Islet precursor cell (in vitro differentiated cells): ENCODE measurements at places on chromosomes 7 and 10.

DNA sequence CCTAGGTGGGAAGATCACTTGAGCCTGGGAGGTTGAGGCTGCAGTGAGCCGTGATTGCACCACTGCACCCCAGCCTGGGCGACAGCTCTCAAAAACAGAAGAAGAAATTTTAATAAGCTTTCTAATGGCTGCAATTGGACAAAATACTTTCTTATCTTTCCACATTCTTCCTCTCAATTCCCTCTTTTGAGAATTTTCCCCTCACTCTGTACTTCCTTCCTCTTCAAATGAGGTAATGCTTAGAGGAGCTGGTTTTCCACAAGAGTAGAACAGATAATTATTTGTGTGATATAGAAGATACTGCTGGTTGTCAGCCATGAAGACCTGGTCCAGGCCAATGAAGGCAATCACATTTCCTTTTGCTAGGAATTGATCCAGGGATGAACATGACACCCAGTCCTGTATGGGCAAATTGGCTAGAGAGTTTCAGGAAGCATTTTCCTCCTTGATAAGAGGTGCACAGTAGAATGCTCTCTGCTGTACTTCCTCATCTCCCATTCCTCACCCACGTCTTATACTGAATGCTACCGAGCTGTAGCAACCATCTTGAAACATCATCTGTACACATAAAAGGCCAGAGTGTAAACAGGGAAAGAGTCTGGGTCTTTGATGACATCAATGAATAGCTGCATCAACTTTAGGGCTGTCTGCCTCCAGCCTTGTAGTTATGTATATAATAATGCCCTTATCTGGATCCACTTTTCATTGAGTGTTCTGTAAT, 103.9 kb downstream of the CDK6 start:
- DNase-seq: no peak

DNA sequence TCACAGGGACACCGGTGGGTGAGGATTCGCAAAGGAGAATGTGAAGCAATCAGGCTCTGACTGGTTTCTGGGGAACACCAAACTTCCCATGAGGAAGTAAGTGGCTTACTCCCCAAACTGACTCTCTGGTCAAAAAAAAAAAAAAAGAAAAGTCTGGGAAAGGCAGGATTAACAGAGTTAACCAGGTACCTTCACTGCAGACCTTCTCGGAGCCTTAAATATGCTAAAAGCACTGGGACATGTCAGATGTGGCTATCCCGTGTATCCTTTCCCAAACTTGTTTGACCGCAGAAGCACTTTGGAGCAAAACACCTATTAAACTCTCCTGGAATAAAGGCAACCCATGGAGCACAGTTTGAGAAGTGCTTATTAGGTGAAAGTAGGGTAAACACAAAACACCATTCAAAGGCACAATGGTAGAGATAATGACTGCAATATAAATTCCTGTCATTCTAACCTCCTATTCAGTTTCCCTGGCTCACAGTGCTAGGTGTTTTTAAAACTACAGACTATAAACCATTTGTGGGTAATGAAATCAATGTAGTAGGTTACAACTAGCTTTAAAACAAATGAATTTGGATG, 44.1 kb upstream of the MXI1 start:
- DNase-seq: peak; percentile 90

GRCh38 chr10:123136806-123137642, 1.3 kb downstream of the HMX3 start:
- DNase-seq: peak; percentile 69

GRCh38 chr10:11866199-11866925, 43.2 kb downstream of the PROSER2 start:
- no peak for DNase-seq

GRCh38 chr7:151761231-151761630, 115.7 kb downstream of the PRKAG2 start:
- peak; percentile 86 for DNase-seq

- peak; percentile 84 for DNase-seq
Measured at GRCh38 chr7:47688311-47689100, 106.6 kb upstream of the TNS3 start.

DNA sequence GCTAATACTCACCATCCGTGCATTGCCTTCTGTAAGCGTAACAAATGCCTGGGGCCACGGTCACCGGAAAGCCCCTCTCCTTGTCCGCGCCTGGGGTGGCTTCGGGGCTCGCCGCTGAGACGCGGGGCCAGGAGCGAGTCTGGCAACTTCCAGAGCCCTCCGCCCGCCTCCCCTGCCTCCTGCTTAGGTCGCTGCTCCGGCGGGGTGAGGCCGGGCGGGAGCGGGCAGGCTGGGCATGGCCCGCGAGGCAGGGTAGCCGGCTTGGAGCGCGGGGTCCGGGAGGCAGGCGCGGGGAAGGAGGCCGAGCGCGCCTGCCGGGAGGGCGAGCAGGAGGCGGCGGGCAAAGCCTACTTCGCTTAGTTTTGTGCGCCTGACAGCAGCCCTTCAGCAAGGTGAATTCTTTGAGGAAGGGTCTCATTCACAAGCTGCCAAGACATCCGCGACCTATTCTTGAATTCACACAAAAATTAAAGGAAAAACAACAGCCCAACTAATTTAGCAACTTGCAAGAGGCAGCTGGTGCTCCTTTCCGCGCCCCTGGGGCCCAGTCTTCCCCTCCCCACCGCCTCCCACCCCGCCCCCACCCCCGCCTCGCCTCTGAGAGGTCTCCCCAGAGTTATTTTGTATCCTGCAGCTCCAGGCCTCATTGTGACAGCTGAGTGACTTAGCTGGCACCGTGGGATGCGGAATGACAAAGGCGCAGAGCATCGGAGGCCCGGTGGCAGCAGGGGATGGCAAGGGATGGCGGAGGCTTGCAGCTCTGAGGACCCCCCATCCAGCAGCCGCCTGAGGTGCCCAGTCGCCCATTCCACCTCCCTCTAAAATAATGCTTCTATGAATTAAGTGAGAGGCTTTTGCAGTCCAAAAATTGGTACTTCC, 12.8 kb upstream of the KAT6B start:
- peak; percentile 62 for DNase-seq

GRCh38 chr7:94183289-94183749, 179.2 kb upstream of the BET1 start:
- peak; percentile 56 for DNase-seq

DNA sequence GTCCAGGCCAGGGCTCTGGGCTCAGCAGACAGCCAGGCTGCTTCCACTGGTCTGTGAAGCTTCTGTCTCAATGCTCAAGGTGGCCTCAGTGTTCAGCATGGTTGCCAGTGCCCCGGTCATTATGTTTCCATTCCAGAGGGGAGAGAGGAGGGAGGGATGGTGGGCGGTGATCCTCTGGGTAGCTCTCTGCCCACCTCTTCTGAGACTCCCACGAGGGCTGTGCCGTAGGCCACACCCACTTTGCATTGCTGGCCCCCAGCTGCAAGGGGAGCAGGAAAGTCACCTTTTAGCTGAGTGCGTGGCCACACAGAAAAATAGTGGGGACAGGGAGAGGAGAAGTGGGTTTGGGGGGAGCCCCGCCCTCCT, 42.5 kb downstream of the FOXK1 start:
- peak; percentile 61 for DNase-seq

DNA sequence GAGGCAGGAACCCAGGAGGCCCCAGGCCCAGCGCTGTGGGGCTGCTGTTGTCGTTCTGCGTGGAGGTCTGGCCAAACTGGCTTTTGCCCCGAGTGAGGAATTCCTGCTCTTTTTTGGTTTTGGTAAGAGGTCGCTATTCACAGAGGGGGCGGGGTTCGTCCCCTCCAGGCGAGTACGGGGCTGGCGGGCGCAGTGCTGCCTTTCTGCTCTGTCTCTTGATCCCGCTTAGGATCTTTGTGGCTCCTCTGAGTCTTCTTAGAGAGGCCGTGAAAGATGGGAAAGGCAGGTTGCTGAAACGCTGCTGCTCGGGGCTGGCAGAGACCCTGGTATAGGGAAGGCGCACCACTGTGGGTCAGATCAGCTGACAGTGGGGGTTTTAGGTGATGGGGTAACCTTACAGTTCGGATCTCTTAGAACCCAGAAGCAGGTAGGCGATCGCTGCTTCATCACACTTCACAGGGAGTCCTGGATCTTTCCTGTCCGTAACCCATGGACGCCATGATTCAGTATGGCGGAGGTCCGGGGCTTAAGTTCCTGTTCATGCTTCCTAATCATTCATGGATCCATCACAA, 136.7 kb downstream of the KIF20B start:
- no peak for DNase-seq

- DNase-seq: no peak
Measured at GRCh38 chr7:149027611-149028345, 527 bp downstream of the PDIA4 start.

- DNase-seq: no peak
Measured at GRCh38 chr7:4552985-4553384, 129.1 kb upstream of the FOXK1 start.

DNA sequence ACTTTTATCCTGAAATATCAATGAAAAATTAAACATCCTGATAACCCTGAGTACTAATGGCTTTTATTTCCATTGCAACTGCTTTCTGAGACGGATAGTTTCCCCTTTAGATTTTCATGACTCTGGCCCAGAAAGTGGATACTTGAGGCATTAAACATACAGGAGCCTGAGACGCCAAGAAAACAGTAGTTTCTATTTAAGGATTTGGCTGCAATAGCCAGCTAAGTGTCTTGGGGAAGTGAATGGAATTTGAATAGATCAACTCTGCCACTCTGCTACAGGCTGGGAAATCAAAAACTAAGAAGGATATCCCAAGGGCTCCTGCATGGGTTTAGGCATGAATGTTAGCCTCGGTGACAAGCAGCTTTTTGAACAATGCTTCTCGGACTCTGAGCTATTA, 24.7 kb upstream of the GPAM start:
- DNase-seq: no peak

DNA sequence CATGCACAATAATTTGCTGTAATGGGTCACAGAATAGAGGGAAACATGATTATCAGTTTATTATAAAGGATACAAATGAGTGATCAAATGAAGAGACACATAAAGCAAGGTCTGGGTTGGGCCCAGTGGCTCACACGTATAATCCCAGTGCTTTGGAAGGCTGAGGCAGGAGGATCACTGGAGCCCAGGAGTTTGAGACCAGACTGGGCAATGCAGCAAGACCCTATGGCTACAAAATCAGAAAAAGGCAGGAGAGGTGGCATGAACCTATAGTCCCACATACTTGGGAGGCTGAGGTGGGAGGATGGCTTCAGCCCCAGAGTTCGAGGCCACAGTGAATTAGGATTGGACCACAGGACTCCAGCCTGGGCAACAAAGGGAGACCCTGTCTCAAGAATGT, 166.7 kb upstream of the YAE1 start:
- DNase-seq: no peak

DNA sequence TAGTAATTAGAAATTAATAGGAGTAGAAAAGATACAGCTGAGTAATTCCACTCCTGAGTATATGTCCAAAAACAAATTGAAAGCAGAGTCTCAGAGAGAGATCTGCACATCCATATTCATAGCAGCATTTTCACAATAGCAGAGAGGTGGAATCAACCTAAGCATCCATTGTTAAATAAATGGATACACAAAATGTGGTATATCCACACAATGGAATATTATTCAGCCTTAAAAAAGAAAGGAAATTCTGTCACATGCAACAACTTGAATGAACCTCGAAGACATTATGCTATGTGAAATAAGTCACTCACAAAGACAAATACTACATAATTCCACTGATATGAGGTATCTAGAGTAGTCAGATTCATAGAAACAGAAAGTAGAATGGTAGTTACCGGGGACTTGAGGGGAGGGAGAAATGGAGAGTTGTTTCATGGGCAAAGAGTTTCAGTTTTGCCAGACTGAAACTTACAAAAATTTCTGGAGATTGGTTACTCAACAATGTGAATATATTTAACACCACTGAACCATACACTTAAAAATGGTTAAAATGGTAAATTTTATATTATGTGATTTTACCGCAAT, 18.4 kb downstream of the VTI1A start:
- DNase-seq: no peak

- DNase-seq: no peak
Measured at GRCh38 chr10:24009115-24009514, 199.8 kb upstream of the KIAA1217 start.

DNA sequence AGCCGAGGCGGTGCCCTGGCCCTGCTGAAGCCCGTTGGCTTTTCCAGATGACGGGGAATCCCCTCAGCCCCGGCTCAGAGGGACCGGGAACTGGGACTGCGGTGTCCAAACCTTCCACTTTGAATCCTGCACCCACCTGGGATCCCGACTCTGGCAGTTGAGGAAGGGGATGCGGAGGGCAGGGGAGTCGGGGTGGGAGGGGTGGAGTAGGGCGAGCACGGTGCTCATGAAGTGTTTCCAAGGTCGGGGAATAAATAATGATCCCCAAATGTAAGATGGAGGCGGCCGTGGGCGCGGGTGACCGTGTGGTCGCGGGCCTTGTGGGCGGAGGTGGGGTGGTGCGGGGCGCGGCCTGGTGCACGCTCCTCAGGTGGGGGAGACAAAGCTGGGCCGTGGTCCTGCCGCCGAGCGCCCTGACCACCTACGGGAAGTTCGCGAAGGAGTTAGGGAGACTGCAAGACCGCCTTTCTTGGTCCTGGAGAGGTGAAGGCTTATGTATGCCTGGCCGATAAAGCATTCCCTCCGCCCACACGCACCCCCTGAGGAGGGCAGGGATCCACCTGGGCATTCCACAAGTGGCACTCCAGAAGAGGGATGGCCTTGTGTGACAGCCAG, 1.4 kb downstream of the MTURN start:
- no peak for DNase-seq

DNA sequence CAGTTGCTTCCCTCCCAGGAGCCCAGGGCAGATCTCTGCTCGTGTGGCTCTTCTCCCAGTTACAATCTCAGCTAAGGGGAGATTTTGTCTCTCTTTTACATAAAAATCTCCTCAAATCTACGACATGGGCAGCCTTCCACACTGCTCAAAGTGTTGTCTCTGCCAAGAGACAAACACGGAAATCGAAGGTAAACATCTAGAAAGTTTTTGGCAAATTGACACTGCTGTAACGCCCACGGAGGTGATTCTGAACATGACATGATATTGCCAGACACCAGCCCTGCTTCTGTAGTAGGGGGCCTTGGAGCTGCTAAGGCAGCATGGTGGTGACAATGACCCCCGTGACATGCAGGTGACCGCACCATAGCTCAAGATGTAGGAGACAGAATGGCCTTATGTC, 128.3 kb downstream of the CCDC3 start:
- no peak for DNase-seq

GRCh38 chr7:66140924-66141323, 26.3 kb downstream of the CRCP start:
- DNase-seq: peak; percentile 78

DNA sequence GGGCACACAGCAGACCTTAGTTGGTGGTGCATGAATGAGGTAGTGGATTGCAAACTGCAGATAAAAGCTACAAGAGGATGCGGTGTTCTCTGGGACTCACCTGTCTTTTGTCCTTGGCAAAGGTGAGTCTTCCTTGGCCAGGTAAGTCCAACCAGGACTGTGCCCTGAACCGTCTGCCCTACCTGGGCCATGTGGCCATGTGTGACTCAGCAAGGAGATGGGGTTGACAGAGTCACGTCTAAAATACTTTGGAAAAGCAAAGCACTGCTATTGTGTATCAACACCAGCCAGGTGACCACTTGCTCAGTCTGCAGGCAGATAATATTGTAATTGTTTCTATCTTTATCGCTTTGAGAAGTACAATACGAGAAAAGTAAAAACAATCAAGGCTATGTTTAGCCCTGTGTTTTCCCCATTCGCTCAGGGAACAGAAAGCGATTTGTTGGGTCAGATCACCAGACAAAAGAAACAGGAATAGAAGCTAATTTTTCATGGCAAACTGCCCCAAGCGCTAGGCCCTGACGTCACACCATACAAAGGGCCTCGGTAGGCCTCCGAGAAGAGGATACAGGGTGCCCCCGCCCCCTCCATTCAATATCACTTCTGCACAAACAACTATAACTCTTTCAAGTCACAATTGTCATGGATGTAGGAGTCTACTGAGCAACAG, 57.3 kb downstream of the FAM53B start:
- DNase-seq: no peak

GRCh38 chr10:59654007-59654406, 55.6 kb downstream of the SLC16A9 start:
- DNase-seq: no peak
